ENCODE measurements at places on chromosomes 2 and 18.

DNA sequence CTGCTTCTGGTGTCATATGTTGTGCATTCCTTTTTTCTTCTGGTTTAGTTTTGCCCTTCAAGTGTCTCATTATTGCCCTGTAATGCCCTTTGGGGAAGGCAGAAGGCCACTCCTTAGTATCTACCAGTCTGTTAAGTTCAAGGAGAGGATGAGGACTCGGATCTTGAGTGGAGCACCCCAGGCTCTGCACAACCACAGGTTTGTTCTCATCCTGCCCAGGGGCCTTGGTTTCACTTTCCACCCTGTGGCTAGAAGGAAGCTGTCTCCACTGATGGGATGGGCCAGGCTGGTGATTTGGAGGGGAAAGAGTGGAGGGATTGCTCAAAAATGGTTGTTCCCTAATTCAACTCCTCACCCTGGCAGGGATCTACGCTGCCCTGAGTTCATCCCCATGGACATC is 30.2 kb upstream of the RAB11FIP5 start:
- no peak for DNase-seq

DNA sequence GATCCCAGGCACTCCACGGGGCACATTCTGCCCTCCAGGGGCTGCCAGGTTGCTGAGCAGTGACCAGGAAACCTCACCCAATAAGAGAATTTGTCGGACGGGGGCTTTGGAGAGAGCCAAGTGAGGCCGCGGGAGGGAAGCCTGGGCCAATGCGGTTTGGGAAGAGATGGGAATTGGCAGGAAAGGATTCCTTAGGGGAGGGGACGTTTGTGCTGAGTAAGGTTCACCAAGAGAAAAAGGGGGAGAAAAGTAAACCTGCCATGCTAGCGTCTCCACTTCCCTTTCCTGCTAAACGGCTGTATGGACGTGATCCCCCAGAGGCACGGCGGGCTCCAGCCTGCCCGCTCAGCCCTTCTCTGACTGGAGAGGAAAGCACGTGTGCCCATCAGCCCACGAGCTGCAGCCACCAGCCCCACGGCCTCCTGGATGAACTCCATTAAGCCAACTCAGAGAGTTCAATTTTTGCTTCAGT is 194.4 kb upstream of the ID2 start:
- DNase-seq = no peak

DNA sequence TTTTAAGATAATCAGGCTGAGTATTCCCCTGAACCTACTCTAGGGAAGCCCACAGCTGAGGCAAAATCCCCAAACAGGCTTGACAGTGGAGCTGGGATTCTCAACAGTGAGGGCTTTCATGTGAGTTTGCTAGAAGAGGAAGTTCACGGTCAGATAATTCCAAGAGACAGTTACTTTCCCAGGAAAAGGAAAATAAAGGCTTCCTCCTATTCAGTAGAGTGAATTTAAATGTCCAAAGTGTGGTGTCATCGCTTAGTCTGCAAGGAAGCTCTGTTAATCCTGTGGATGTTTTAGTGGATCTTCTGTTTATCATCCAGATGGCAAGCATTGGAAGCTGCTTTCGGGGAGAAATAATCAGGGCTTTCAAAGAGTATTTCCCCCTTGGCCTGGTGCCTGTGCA is 119.8 kb downstream of the RPIA start:
- no peak for DNase-seq

DNA sequence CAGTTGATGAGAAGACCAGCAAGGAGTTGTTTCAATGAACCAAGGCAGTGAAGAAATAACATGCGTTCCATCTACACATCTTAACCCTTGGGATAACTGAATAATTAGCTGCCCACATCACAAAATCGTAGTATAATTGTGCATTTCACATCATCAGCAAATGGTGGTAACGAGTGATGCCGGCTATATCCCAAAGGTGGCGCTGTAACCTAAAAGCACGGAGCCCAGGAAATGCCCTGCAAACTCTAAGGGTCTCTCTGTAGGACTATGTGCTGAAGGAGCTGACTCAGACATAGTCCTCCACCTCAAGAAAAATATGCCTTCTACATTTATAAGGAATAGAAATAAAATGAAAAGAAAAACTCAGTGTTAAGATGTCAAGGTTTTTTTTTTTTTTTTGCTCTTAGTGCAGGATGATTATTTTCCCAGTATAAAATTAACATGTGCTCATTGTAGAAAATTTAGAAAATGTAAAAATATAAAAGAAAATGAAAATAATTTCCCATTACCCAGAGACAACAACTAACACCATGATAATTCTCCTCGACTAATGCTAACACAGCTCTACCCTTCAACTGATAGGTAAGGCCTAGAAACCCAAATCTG is 23.1 kb upstream of the DSG3 start:
- DNase-seq = no peak

GRCh38 chr2:218298314-218298875 is 6.1 kb upstream of the TMBIM1 start:
- no peak for DNase-seq

- no peak for DNase-seq
Measured at GRCh38 chr18:42574871-42575270, 540.6 kb downstream of the RIT2 start.

GRCh38 chr2:85707304-85707703 is 13.1 kb downstream of the GNLY start:
- peak; percentile 87 for DNase-seq

- no peak for DNase-seq
Measured at GRCh38 chr2:45173513-45173912, 164.3 kb upstream of the SIX2 start.

GRCh38 chr2:16226943-16227664 is 286.8 kb downstream of the MYCN start:
- no peak for DNase-seq

GRCh38 chr2:201644001-201644400 is 698 bp upstream of the TMEM237 start:
- no peak for DNase-seq

- no peak for DNase-seq
Measured at GRCh38 chr2:69436596-69436937, 668 bp downstream of the NFU1 start.

- no peak for DNase-seq
Measured at GRCh38 chr2:136235546-136235945, 117.6 kb upstream of the CXCR4 start.

DNA sequence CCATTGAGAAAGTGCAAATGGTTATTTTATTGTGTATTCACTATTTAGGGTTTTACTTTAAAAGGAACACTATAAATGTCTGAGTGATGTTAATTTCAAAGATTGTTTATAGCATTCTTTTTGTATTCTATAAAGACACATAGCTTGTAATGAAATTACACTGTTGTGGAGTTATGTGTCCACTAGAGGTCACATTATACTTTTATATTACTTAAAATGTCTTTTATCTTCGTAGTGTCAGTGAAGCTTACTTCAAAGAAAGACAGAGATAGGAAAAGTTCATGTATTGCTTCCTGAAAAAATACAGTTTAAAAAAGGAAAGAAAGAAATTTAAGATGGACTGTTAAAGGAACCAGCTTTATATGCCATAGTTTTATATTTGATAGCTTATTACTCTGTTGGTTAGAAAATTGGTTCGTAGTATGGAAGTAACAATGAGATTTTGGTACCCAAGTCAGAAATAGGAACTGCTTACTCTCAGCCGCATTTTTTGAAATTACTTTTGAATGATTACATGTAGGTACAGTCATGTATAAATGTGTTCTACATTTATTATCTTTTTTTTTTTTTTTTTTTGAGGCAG is 20.5 kb downstream of the APLF start:
- no peak for DNase-seq

GRCh38 chr2:25286025-25286400 is 55.7 kb downstream of the DNMT3A start:
- no peak for DNase-seq

- peak; percentile 13 for DNase-seq
Measured at GRCh38 chr2:9057939-9058761, 54.7 kb upstream of the MBOAT2 start.

GRCh38 chr2:195468771-195469170 is 188.3 kb upstream of the SLC39A10 start:
- no peak for DNase-seq

- DNase-seq = no peak
Measured at GRCh38 chr2:86617153-86617552, 6.5 kb downstream of the RNF103 start.

- no peak for DNase-seq
Measured at GRCh38 chr18:6666012-6666685, 63.4 kb upstream of the ARHGAP28 start.

- no peak for DNase-seq
Measured at GRCh38 chr2:197919487-197919886, 115.1 kb downstream of the PLCL1 start.

GRCh38 chr2:219225350-219225749 is 4.1 kb downstream of the ATG9A start:
- DNase-seq = no peak

- DNase-seq = no peak
Measured at GRCh38 chr2:128347701-128348539, 29.3 kb upstream of the HS6ST1 start.

- DNase-seq = no peak
Measured at GRCh38 chr2:66439812-66440542, 5.1 kb downstream of the MEIS1 start.

DNA sequence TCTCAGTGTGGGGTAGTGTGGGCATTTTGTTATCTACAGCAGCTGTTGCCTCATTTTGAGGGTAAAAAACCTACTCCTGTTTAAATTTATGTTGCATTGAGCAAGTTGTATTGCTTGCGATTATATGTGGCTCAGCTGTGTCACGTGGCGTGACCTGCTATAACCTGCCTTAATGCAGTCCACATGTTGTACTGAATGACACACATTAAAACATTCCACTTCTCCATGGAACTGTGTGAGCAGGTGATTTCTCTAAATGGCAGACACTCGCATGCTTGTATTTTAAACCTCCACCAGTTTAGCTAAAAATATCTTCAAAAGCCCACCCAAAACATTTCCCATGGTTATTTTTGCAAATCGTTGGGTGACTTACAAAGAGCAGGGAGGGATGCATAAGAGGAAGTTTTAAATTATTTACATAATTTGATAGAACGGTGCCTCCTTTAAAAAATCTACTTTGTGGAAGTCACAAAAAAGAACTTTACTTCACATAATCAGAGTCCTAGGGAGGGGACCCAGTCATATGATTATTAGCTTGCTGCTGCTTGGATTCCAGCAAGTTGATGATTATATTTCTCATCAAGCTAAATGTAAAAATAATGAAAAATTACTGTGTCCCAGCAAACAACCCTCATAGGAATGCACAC is 163.3 kb upstream of the ZEB2 start:
- DNase-seq = no peak

- no peak for DNase-seq
Measured at GRCh38 chr2:164565359-164565758, 55.9 kb downstream of the GRB14 start.

DNA sequence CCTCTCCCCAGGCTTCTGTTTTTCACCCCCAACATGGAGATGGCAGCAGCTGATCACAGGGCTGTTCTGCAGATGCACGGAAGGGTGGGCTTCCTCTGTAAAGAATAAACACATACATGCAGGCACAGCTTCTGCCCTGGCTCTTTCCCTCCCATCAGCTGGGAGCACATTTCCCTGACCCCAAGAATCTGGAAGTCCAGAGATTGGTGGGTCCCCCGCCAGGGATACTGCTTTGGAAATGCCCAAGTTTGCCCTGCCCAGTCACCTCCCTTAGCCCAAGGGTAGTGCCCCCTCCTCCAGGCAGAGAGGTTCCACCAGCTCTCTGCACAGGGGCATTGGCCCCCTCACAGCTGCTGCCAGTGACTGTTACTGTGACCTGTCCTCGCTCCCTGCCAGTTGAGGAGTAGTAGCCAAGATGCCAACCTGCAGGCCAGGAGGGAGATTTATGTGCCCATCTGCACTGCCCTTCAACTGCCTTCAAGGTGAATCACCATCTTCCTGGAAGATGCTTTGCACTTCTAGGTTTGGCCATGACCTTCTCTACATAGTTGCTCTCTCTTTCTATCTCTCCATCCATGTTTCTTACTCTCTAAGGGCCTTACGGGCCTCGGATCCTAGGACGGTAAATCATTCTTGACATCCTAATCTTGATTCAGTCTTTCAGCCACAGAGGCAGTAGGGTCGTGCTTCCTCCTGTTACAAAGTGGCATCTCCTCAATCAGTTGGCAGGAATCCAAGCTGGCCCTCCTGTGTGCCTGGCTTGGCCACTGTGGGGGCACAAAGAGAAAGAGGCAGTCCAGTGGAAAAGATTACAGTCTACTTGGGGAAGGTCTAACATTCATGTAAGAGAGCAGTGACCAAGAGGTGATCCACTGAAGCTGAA is 121.8 kb downstream of the CTIF start:
- DNase-seq = no peak

DNA sequence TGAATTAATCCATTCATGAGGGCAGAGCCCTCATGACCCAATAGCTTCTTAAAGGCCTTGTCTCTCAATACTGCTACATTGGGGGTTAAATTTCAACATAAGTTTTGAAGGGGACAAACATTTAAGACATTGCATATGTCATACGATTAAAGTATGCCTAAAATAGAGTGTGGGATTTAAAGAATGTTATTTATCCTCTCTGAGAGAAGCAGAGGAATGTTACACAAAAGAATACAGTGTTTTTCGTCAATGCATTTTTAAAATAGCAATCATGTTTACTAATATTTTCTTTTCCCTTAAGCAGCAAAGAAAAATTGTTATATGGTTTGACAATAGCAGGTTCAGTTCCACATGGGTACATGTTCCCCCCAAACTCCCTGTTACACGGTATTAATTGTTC is 363.1 kb downstream of the NUP35 start:
- DNase-seq = no peak

GRCh38 chr2:68943581-68944568 is 8.8 kb downstream of the GKN2 start:
- peak; percentile 23 for DNase-seq

- DNase-seq = no peak
Measured at GRCh38 chr2:234661175-234661574, 164.3 kb upstream of the ARL4C start.

- DNase-seq = no peak
Measured at GRCh38 chr2:217709478-217710210, 293.2 kb downstream of the TNS1 start.

- no peak for DNase-seq
Measured at GRCh38 chr2:150432312-150432625, 55.2 kb downstream of the RND3 start.

DNA sequence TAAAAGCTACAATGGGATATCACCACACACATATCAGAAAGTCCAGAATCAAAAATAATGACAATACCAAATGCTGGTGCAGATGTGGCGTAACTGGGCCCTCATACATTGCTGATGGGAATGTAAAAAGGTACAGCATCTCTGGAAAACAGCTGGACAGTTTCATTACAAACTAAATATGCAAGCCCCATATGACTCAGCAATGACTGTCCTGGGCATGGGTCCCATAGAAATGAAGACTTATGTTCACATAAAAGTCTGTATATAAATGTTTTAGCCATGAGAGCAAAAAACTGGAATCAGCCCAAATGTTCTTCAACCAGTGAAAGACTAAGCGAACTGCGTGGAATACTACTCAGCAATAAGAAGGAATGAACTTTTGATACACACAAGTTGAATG is 56.7 kb downstream of the ALPK2 start:
- DNase-seq = no peak

- no peak for DNase-seq
Measured at GRCh38 chr2:148273158-148273691, 252.3 kb downstream of the MBD5 start.

Data from stimulated activated CD4-positive, alpha-beta T cell treated with anti-CD3 and anti-CD28 coated beads, Interleukin-12 subunit alpha, Interleukin-12 subunit beta, amount 100 ng/mL, for 48 hours (primary cell).